Left colon (tissue), 2 donors: ENCODE measurements at places on chromosomes 3 and 15.

DNA sequence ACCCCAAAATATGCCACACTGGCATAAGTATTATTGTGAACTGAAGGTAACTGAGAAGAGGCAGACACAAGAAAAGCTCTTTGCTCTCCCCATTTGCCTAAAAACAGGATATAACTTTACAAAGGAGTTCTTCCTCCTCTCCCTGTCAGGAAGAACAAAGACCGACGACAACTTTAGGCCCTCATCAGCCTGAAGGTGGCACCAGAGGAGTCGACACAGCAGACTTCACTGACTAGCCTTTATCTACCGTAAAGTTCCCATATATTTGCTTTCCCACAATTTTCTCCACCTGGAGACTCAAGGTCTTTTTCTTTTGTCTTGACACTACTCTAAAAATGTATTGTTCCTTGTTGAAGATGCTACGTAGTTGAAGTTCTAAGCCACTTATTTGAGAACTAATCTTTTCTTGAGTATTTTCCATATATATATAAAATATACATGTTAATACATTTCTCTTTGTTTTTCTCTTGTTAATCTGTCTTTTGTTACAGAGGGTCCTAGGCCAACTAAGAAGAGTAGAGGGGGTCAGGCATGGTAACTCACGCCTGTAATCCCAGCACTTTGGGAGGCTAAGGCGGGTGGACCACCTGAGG lies 16.2 kb upstream of the XIRP1 start:
- peak; percentile 67 for DNase-seq

- DNase-seq = no peak
These were observed 14.0 kb downstream of the CHCHD4 start for GRCh38 chr3:14110699-14111098.

DNA sequence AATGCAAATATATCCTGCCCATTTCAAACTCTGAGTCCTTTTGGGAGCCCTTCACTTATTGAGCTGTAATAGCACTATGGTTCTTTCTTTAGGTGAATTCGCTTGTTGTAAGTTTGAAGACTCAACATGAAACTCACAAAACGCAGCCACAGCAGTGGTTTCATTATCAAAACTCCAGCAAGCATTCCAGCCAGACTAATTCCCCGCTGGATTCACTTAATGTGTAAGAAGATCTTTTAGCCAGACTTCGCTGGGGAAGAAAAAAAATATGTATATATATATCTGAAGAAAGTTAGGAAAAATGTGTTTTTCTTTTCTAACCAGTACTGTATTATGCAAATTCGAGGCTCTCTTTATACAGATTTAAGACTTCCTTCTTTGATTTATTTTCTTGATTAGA lies 241.1 kb downstream of the WNT5A start:
- DNase-seq = no peak

- DNase-seq = no peak
These were observed 171.6 kb upstream of the NR2F2 start for GRCh38 chr15:96158938-96159337.

DNA sequence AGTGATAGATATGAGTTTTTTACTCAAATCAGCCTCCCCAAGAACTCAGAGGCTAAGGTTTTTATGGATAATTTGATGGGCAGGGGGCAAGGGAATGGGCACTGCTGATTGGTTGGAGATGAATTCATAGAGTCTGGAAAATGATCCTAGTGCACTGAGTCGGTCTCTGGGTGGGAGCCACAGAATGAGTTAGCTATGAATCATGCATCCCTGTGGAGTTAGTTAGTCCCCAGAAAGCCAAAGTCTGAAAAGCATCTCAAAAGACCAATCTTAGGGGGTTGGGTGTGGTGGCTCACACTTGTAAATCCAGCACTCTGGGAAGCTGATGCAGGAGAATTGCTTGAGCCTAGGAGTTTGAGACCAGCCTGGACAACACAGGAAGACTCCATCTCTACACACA lies 516.1 kb downstream of the AGBL1 start:
- DNase-seq = no peak

DNA sequence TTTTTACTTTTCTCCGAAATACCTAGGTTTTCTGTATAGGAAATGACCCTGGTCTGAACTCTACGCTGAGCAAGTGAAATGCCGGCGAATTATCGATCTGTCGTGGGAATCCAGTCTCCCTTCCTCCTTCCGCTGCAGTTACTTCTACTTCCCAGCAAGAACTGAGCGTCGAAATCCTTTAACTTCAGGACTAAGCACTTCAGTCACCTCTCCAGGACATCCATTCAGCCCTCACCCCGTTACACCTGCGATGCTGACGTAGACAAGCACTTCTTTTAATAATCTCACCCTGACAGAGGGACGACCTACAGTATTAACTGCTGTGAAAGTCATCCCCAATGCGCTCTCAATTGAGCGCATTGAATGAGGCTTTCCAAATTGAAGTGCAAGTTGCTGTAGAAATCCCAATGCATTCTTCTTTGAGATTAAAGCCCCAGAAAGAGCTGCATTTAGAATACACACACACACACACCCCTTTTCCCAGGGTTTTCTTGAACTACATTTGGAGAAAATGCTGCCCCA lies 1.3 kb downstream of the TOP2B start:
- peak; percentile 16 for DNase-seq

DNA sequence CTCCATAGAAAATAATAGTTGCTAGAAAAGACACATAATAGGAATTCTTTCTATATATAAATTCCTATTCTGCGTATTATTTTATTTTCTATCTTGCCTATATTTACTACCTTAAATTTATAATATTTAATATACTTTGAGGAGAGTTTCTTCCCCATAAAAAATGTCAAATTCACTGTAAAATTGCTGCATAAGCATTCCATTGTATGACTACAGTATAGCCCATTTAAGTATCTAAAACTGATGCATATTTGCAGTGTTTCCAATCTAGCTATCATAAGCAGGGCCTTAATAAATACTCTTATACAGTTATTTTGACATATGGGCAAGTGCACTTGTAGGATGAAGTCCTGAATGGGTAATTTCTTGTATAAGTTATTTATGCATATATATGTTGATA lies 1088.6 kb upstream of the EPHA6 start:
- DNase-seq = no peak

GRCh38 chr3:59085976-59086375 lies 36.2 kb upstream of the CFAP20DC start:
- no peak for DNase-seq

DNA sequence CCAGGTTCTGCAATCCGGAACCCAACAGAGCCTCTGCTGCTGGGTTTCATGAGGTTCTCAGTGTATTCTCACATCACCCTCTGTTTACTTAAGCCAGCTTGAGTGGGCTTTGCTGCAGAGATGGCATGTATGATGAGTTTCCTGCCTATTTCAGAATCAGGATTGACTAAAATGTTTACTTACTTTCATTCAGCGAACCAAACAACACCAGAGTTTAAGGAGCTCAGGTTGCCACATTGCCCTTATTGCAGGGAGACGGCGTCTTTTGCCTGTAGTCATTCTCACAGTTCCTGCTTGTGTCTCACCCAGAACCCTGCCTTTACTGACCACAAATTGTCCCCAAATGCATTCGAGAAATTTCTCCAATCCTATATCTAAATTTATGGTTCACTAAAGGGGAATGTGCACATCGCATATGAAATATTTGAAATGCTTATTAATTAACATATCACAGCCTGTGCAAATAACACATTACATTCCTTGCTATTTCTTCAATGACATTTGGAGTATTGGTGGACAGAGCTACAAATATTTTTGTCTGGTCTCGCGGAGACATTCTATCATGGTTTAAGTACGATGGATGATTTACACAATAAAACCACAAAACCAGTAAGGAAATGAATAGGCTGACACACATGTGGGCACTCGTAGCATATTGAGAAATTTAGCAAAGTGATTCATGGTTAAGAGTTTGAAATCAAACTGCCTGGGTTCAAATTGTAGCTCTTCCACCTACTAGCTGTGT lies 377.2 kb upstream of the CFAP20DC start:
- no peak for DNase-seq

- DNase-seq = no peak
These were observed 71.5 kb downstream of the SEMA5B start for GRCh38 chr3:122955916-122956692.

GRCh38 chr15:89391685-89392257 lies 57.1 kb upstream of the POLG start:
- no peak for DNase-seq

DNA sequence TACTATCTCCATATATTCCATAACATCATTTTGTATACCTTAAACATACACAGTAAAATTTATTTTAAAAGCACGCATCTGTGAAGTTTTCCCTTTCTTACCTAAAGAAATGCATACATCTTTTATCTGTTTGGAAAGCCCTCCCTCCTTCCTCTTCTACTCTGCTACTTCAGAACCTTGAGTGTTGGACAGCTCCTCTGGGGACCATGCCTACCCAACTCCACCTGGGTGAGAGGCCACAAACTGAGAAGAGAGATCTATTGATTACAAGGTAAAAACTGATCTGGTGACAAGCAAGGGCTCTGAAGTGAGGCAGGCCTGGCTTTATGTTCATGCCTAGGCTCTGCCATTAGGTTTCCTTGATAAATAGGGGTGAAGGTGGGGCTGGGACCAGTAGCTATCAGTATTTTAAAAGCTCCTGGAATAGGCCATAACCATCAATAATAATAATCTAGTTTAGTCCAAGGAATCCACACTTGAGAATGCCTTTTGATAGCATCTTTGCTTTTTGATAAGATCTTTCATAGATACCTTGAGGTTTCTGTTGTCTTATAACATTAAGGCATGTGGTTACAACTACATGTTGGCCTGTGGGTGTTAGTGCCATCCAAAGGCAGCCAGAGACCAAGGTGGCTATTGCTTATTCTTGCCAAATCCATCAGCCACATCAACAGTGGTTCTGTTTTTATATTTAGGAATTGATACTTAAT lies 148.8 kb downstream of the KCNMB2 start:
- no peak for DNase-seq

GRCh38 chr3:139443186-139443585 lies 33.1 kb downstream of the RBP2 start:
- no peak for DNase-seq

- no peak for DNase-seq
These were observed 28.6 kb downstream of the RLBP1 start for GRCh38 chr15:89192766-89193165.

GRCh38 chr3:18812316-18812715 lies 336.0 kb upstream of the KCNH8 start:
- no peak for DNase-seq

DNA sequence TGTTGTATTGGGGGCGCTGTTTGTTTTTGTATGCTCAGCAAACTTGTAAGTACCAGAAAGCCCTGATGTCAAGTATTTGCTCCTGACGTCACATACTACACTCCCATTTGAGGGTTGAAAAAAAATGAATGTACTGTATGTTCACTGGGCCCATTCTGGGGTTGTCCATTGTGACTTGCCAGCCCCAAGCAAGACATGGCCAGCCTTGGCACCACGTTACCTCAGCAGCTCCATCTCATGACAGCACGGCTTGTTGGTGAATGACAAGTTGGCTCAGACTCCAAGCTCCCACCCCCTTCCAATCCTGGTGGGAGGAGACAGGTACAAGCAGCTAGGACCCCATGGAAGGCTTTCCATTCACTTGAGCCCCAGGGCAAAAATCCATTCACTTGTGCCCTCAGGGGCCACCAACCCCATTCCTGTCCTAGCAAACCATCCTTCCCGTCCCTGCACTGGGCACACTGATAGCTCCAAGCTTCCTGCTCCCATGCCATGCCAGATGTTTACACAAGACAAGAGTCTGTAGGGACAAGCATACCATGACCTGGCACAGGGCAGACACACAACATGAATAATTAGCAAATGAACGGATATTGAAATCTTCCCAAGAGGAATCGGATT lies 1.6 kb downstream of the PHGR1 start:
- DNase-seq = peak; percentile 41

DNA sequence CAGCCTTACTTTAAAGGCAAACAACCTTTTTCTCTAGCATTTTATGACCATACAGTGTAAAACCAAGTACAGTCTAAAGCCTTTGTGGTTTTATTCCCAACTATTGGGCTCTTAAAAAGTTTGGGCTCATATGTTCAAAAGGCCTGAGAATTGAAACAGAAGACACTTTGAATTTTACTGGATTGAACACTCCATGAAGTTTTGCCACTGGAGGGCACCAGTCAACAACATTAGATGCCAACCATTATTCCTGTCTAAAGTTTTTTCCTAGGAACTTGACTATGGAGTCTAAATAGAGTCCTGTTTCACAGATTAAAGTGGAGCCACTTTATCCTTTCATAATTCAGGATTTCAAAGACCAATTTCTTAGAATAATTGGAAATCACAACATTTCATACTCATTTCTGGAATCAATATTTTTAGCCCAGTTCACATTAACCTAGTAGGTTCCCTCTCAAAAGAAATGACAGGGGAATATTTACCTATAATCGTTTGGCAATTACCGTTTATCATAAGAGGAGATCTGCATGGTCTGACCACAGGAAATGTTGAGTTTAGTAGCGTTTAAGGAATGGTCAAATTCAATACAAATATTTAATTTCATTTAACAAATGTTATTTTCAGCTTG lies 244.1 kb upstream of the PDZRN3 start:
- DNase-seq = no peak

DNA sequence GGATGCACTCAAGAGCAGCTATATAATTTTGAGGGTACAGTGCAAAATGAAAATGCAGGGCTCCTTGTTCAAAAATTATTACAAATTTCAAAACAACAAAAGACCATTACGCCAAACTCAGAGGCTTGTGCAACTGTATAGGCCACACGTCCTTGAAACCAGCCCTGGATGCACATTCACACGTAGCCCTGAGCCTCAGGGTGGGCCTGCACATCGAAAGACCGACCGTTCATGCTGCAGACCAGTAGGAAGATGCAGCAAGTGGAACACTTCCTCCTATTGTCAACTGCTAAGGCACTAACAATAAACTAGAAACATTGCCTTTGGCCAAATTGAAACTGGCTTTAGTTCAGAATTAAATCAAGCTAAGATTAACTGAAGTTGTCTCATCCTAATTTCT lies 174.7 kb downstream of the SHOX2 start:
- no peak for DNase-seq

DNA sequence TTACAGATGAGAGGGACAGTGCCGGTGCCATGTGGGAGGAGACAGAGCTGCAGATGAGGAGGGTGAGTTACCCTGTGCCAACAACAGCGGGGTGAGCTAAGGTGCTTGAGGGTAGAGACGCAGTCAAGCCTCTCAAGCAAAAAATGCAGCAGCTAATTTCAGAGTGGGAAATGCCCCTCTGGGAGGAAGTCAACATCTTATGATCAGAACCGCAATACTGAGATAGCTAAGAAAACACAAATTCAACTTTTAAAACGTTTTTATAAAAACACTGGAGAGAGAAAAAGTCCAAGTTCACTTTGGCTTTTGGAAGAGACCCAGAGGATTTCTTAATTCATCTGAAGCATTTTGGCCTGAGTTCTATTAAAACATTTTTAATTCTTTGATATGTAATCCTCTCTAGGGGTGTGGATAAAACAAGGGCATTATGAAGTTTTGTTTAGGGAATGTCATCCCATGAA lies 319.2 kb downstream of the SLC9A9 start:
- no peak for DNase-seq

DNA sequence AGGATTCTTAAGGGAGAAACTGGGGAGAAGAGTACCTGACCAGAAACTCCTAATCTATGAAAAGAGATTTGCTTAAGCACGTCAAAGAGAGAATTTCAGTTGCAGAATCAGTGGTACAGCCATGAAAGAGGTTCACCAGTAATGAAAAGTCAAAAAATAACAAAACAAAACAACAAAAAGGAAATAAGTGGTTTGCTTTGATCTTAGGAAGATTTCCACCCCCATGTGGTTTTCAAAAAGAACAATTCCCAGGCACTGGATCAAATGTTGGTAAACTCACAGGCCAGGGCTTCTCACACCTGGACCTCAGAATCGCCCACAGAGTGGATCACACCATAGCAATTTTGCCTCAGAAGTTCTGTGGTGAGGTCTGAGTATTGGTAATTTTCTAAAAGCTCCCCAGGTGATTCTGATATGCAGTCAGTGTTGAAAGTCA lies 67.5 kb downstream of the TMEM39A start:
- DNase-seq = no peak
